ENCODE measurements at places on chromosomes 3 and 15.

DNA sequence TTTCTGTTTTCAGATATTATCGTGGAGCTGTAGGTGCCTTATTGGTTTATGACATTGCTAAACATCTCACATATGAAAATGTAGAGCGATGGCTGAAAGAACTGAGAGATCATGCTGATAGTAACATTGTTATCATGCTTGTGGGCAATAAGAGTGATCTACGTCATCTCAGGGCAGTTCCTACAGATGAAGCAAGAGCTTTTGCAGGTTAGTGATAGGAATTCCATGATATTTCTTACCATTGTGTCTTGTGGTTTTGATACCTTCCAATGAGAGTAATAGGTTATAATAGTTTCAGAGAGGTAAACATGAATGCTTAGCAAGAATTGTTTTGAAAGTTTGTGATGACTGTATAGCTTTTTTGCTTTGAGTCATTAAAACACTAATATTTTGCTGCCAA, 8.5 kb downstream of the RAB11A start:
- no peak for DNase-seq

DNA sequence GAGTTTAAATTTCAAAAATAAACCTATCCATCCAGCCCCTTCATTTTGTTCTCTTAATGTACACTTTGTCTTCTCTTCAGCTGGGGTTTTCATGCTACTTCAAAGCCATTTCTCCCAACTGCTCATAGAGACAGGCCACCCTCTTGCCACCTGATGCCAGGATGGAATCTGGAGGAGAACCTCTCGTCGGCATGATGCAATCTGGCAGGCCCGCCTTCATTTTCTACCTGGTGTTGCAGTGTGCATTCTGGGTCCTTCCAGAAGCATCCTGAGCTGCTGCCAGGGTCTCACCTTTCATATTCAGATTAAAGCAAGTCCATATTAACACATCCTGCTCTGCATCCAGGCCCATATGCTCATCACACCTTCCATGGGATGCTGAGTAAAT, 60.8 kb downstream of the CTNNB1 start:
- no peak for DNase-seq

- no peak for DNase-seq
Measured at GRCh38 chr3:25354071-25354470, 74.0 kb upstream of the RARB start.

DNA sequence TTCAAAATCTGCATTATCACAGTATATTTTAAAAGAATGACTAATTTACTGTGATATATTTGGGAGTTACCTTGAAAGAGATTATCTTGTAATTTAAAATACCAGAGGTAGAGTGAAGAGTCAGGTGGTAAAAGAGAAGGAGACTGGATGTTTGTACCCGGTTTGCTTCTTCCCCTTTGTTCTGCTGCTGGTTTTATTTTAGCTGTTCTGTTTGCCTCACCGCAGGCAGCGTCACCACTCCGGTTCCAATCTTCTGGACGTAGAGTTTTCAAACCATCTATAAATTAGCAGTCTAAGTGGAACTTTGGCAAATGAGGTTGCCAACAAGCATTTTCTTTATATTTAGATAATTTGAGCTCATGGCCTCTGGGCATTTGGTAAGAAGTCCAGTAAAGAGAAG, 38.2 kb downstream of the PPARG start:
- DNase-seq: no peak

GRCh38 chr3:142916605-142917004, 27.7 kb upstream of the PCOLCE2 start:
- no peak for DNase-seq

- no peak for DNase-seq
Measured at GRCh38 chr15:39447346-39447745, 133.5 kb upstream of the THBS1 start.

DNA sequence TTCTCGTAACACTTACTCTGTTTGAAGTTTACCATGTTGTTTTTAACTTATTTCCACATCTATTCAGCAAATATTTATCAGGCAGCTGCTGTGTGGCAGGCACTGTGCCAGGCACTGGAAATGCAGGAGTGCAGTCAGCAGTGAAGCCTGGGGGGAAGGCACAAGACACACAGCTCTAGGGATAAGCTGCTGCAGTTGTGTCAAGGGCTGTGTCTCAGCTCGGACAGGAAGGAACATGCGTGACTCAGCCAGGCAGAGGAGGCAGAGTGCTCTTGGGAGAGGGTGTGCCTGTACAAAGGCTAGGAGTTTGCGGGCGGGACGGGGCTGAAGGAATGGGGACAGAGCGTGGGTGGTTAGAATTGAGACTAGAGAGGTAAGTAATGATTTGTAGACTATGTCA, 24.7 kb downstream of the LYSMD4 start:
- DNase-seq: peak; percentile 31

DNA sequence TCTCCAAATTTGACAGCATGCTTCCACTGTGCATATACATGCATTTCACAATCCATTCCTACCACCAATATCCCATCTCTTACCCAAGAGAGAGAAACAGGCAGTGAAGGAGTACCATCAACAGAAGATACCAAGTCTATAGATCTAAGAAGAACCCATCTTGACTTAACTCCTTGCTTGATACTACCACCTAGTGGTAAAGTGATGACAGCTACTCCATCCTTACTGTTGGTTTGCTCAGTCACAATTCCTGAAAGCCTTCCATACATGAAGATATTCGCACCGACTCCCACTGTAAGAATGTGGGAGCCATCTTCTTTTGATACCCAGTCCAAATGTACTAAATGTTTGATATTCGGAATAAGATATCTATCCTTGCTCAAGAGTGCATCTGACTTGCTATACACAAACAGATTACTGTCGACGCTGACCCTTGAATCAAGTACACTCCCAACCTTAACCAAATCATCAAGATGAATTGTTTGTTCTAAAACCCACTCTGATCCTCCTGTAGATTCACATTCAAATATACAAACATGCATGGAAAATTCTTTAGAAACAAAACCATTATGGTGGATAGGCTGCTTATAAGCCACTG, 123.1 kb downstream of the DMXL2 start:
- no peak for DNase-seq

GRCh38 chr3:163936543-163936942, 1141.8 kb downstream of the SI start:
- no peak for DNase-seq

GRCh38 chr3:88480822-88481221, 331.1 kb downstream of the C3orf38 start:
- DNase-seq: no peak

GRCh38 chr3:27556887-27557286, 72.7 kb upstream of the SLC4A7 start:
- DNase-seq: no peak

DNA sequence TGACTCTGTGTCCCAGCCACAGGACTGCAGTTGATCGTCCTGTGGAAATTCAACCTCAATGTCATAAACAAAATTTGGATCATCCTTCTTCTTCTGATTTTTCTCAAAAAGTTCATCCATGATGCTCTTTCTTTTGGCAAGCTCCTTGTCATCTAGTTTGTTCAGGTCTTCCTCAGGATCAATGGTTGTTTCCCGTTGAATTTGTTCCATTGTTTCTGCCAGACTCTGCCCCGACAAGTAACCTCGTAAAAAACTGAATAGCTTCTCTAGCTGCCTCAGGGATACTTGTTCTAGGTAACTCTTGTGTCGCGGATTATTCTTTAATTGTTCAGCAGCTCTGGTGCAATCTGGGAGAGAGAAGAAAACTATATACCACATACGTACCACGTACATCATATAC, 4.5 kb downstream of the CEP19 start:
- DNase-seq: no peak

DNA sequence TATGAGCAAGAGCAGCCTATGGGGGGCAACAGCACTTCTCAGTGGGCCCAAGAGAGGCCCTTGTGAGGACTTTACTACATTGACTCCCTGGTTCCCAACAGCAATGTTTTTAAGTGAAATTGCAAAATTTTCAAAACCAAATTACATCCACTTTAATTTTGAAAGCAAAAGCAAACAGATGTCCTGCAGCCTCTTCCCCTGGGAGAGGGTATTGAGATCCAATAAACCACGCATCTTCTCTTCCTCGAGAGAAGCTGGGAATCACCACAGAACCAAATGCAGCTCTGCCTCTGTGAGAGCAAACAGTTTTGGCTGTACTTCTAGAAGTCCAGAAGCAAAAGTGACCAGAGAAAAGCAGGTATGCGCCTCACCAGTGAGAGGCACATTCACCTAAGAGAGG, 25.2 kb downstream of the NMNAT3 start:
- DNase-seq: no peak

- DNase-seq: no peak
Measured at GRCh38 chr3:100537646-100538338, 45.4 kb downstream of the TMEM45A start.

Data from hypothalamus (tissue), 51 donors.